ENCODE measurements at places on chromosomes 7 and 10.

- DNase-seq, result no peak
Observed at GRCh38 chr10:72342911-72343310, 11.8 kb downstream of the DNAJB12 start.

GRCh38 chr10:57743711-57744110 lies 524.0 kb downstream of the IPMK start:
- no peak for DNase-seq

DNA sequence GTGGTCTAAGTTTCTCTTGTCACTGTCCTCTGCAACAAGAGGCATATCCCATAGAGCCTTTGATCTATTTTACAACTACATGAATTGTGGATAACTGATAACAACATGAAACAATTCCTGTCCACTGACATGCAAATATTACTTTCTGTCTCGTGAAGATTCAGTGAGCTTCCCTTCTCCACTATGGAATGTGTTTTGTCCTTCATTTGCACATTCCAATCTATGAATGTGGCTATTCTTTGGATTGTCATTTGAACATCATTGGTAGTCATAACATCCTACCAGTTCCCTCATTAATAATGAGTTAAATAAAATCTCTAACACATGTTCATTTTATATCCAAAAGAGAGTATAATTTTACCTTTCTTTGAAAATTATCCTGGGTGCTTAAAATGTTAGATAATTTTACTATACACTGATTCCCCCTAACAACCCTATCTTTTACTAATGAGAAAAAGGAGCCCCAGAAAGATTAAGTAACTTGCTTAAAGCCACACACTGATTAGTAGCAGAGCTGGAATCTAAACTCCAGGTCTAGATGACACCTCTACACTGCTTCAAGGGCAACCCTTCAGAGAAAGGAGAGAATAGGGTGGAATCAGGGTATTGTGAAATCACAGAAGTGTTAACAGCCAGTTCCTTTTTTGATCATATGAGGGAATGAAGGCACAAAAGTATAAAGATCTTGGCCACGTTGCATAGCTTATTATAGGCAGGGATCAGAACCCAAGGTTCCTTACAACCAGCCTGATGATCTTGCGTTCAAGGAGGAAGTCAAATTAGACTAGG lies 39.1 kb downstream of the PDE1C start:
- no peak for DNase-seq

DNA sequence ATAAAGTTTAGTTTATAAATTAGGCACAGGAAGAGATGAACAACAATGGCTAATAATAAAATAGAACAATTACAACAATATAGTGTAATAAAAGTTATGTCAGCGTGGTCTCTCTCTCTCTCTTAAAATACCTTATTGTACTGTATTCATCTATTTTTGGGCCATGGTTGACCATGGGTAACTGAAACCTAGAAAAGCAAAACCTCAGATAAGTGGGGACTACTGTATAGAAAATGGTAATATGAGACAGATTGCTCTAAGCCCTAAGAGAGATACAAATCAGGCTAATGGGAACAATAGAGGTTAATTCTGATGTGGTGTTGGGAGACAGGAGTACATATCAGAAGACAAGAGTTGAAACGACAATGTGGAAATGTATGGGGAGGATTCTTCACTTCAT lies 86.2 kb downstream of the ZNF365 start:
- DNase-seq, result no peak

DNA sequence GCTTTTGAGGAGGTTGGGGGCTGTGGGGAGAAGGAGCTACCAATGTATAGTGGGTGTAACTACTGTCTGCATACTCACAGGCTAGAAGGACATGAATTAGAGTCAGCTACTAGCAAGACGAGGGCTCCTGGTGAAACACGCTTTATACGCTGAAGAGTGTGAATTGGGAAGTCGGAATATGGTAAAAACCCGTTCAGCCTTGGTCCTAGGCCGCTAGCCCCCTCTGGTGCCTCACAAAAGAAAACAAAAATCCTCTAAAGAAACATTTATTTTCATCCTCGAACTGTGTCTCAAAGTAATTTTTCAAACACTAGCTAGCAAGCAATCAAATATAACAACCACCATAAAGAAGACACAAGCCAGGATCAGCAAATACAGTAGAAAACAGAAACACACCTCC lies 338.1 kb upstream of the SEMA3C start:
- DNase-seq, result no peak

GRCh38 chr7:137801003-137801402 lies 45.8 kb downstream of the DGKI start:
- no peak for DNase-seq

- DNase-seq, result no peak
Observed at GRCh38 chr7:154869436-154869835, 133.5 kb downstream of the PAXIP1 start.

- no peak for DNase-seq
Observed at GRCh38 chr10:103942866-103943265, 24.1 kb upstream of the SLK start.

DNA sequence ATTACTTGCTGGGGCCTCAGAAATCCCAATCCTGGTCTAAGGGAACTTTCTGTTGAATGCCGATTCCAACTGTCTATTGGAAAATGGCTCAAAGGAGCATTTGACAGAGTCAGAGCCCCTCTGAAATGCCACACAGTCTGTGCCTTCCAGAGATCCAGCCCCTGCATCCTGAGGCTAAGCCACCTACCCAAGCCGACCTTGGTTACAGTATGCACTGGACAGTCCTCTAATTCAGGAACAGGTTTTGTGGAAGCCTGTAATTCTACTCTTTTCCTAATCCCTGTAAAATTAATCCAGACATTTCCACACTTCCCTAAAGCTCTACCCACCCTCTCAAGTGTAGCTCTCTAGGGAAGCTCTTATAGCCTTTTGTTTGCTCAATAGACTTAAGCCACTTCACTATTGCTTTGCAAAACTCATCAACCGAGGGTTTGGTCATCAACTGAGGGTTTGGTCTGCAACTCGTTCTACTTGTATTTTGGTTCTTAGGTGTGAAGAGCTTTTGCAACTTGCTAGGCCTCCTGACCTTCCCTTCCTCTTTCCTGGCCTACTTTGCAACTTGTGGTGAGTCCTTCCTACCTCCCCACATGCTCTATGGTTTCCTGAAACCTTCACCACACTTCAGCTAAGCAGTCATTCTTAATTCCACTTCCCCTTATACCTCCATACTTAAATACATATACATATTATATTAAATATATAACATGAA lies 364.8 kb downstream of the SFMBT2 start:
- DNase-seq, result no peak

DNA sequence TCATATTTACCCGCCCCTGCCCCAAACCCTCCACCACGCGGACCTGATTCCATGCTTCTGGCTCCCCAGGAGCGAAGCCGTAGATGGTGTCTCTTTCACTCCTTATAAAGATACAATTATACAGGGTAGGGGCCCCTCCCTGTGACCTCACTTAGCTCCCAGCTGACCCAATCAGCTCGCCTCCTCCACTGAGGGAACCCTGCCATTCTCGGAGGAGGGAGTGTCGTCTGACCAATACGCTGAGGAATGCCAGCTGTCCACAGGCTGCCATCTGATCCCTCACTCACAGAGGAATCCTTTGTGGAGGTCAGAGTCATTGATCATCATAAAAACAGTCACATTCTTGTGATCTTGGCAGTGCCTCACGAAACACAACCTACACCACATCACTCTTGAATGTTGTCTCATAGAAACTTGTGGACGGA lies 67.5 kb upstream of the INSIG1 start:
- peak; percentile 94 for DNase-seq

GRCh38 chr10:17599089-17599488 lies 18.1 kb downstream of the HACD1 start:
- peak; percentile 39 for DNase-seq

DNA sequence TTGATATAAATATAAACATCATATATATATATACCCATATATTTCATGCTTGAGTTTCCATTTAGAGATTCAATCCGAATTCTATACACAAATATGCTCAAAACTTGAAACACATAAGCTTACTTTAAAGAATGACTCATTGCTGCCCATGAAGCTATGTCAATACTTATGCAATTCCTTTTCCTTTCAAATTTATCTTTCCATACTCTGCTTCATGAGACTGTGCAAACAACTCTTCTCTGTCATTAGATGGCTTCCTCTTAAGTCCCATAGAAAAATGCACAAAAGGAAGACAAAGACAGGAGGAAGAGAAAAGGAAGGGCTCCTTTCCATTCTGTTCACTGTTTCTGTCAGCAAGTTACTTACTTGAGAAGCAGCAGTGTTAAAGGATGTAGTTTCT lies 895.7 kb upstream of the SORCS1 start:
- no peak for DNase-seq

- no peak for DNase-seq
Observed at GRCh38 chr10:33258967-33259366, 75.5 kb downstream of the NRP1 start.

DNA sequence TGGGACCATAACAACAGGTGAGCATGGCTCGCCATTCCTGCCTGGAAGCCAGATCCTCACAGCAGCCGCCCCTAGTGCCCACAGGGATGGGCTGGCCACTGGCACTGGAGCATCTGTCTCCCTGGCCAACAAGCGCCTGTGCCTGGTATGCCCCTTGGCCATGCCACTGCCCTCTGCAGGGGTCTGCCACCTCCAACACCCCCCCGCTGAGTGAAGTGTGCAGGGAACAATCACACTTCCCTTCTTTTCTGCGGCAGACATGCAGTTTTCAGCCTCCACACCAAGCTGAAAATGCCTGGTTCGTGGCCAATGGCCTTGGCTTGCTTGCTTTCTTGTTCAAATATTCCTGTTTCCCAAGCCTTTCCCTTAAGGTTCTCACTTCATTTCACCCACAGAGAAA lies 50.7 kb downstream of the HSPA12A start:
- peak; percentile 20 for DNase-seq

GRCh38 chr10:93376372-93377293 lies 105.5 kb downstream of the MYOF start:
- peak; percentile 84 for DNase-seq

GRCh38 chr7:141102436-141102835 lies 28.6 kb downstream of the TMEM178B start:
- DNase-seq, result no peak

DNA sequence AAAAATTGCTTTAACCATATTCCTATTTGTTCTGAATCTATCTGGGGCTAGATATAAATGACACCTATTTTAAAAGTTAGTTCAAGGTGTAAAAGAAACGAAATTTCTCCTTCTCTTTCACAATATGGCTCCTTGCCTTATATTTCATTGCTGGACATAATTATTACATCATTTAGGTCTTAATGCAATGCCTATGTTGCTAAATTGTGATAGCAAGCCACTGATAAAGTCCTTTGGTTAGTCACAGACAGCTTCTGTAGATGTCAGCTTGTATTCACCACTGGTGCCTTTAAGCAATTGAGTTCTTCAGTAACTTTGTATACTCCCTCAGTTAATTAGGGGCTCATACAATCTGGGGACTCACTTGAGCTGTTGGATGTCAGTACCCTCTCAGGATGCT lies 1236.6 kb downstream of the GATA3 start:
- no peak for DNase-seq

DNA sequence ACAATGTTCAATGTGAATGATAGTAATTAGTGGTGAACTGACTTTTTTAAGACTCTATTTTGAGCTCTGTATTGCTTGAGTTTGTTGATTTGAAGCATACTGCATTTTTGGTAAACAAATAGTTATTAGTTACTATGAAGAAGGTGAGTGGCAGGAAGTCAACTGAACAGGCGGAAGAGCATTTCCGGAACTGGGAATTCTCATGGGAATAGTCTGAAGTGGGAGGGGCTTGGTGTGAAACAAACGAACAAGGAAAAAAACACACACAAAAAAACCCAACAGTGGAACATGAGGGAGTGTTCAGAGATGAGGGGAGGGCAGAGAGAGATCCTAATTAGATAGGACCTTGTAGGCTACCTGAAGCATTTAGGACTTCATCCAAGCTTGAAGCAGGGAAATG lies 43.9 kb upstream of the C1QL3 start:
- DNase-seq, result no peak

DNA sequence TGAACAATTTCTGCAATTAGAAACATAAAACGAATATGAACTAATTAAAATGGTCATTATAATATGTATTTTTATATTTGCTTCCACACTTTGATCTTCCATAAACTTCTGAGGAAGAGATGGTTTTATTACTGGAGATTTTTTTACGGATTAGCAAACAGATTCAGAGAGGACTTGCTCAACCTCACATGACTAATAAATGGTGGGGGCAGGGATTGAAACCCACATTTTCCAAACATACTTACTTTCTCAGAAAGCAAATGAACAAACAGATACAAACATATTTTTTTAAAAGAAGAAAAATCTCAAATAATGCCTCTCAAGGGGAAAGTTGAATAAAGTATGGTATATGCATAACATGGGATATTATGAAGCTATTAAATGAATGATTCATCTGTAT lies 18.3 kb downstream of the ANKMY2 start:
- DNase-seq, result no peak

DNA sequence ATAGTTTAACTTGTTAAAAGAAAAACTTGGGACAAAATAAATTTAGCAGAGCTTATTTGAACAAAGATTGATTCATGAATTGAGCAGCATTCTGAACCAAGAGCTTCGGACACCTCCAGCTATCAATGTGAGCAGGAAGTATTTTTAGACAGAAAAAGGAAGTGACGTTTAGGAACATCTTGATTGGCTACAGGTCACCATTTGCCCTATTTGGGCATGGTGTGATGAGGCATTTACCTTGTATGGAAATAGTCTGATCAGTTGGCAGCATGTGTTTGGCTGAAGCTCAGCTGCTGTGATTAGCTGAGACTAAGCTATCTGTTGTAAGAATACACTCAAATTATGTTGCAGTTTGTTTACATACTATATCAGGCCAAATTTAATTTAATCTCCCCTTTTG lies 185.1 kb downstream of the ATRNL1 start:
- DNase-seq, result no peak

GRCh38 chr10:101504438-101504837 lies 83.6 kb downstream of the POLL start:
- DNase-seq, result no peak

DNA sequence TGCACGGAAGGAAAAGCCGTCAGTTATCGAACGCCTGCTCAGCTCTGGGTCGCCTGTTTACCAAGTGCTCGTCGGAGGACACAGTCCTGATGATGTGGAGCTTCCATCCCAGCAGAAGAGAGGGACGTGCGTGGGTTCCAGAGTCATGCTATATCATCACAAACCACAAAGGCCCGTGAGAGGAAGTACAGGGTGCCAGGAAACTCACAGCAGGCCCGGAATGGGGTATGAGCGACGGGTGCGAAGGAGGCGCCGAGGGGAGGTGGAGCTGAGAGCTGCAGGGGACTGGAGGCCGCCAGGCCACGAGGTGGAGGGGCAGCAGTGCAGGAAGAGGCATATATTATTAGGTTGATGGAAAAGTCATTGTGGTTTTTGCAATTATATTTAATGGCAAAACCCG lies 102.5 kb downstream of the ACTR3B start:
- no peak for DNase-seq

Measured in astrocyte of the cerebellum (primary cell).